ENCODE measurements at places on chromosomes 2 and 18.

GRCh38 chr2:81247648-81248047, 943.1 kb upstream of the LRRTM1 start:
- no peak for DNase-seq

DNA sequence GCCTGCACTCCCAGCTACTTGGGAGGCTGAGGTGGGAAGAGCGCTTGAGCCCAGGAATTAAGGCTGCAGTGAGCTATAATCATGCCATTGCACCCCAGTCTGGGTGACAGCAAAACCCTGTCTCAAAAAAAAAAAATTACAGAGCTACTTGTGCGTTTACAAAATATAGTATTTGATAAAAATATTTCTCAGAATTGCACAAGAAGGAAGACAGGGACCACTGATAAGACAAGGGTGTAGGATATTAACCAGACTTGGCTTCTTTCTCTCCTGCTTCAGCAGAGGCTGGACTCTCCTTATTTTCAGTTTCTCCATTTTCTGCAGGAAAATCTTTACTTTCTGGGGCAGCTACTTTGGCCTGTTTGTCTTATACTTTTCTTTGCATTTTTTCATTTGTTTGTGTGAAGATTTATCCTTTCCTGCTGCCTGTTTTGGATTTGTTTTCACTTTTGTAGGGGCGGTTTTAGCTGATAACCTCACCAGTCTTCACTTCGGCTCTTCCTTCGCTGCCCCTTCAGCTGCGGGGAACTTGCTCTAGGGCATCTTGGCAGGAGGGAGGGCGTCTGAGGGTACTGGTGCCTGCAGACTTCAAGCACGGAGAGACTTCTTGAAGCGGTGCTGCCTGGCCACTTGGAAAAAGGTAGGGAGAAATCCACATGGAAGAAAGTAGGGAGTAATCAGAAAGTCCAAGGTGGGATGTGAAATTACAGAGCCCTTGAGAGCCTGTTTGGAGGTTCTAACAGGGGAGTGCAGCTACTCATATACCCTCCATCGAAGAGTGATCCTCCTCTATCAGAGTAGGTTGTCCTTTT, 14.9 kb upstream of the ZDBF2 start:
- DNase-seq: no peak

DNA sequence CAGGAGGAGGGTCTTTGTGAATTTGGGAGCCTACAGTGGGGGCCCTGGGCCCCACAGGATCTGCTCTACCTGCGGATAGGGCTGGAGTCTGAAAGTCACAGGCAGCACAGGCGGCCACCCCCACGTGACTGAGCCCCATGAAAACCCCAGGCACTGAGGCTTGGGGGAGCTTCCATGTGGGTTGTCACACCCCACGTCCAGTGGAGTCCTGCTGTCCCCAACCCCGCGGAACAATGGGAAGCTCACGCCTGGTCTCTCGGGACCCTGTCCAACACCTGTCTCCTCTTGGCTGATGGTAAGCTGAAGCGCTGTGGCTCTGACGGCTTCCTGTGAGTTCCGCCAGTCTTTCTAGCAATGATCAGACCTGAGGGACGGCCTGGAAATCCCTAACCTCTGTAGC, 85.8 kb downstream of the PTGR3 start:
- no peak for DNase-seq

DNA sequence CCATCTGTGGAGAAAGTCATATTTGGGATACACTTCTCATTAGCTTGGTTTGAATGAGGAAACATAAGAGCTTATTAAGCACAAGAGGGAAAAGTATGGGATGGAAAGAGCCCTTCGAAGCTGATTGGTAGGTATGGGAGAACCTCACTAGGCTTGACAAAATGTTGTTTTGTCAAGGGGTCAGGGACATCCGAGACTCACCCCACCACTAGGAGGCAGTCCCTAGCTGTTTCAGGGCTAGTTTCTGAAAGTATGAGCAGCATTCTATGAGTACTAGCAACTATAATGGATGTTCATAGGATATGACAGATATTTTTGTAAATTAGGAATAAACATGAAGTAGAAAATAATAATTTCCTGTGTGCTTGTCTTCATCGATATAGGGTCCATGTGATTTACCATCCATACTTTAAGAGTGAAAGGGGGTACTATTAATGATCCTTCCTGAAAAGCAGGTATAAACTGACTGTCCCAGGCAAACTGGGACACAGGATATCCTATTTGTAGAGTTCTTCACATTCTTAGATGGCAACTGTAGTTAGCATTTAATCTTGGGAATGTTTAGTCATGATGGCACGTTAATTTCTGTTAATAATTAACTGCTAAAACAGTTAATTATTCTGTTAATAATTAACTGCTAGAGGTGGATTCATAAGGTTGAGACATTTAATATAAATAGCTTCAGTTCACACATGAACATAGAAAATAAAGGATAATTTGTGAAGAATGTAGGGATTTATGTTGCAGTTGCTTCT, 28.4 kb downstream of the OTX1 start:
- peak; percentile 9 for DNase-seq

- DNase-seq: no peak
Measured at GRCh38 chr2:165827016-165827920, 33.2 kb upstream of the GALNT3 start.

GRCh38 chr2:3332133-3332532, 45.5 kb downstream of the EIPR1 start:
- no peak for DNase-seq

GRCh38 chr18:37578886-37579513, 13.4 kb upstream of the CELF4 start:
- peak; percentile 78 for DNase-seq

DNA sequence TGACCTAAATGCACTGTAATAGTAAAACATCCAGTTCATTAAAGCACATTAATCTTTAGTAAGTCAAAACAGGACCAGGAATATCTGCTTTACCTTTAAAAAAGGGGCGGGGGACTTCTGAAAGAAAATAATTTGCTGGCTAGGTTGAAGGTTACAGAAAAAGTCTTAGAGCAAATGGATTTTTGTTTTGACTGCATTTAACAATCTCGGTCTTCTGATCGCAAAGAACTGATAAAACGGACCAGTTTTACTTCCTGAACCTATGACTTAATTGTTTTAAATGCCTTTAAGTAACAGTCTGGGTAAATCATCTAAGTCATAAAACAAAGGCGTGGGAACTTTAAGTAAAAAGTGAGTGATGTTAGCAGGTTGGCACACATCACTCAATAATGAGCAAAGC, 783 bp downstream of the BUB1 start:
- DNase-seq: no peak

DNA sequence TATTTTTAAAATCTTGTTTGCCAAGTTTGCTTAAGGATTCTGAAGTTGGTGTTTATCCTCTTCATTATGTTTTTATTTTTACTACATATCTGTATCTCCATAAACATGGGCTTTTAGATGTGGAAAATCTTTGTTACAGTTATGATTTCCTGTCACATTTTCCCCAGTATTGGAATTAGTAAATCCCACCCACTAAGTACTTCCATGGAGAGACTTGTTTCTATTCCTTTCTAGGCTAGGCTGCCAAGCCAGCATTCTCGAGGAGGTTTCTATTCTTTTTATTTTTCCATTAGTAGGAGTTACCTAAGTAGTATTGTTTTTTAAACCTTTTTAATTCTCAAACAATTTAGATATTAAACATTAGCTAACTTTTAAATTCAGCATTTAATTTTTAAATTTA, 22.1 kb downstream of the PKP4 start:
- no peak for DNase-seq

- no peak for DNase-seq
Measured at GRCh38 chr18:57630754-57631595, 9.3 kb upstream of the NARS1 start.

DNA sequence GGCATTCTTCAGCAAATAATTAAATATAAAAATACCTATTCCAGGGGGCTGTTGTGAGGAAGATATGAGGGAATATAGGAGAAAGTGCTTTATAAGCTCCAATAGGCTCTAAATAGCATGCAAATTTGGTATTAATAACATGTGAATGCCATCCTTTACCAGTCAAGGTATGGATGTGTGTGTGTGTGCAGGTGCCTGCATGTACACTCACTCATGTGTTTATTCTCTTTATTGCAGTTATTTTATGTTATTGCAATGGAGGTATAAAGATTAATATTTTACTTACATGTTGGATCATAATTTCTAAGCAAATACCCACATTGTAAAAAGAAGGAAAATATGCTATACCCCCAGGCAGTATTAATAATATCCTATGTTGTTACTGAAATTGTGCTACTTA, 1093.0 kb upstream of the GYPC start:
- DNase-seq: no peak

GRCh38 chr2:181252262-181253148, 204.7 kb upstream of the ITGA4 start:
- no peak for DNase-seq

Measured in G401 (cell line).